ENCODE measurements at places on chromosomes 12 and 14.

DNA sequence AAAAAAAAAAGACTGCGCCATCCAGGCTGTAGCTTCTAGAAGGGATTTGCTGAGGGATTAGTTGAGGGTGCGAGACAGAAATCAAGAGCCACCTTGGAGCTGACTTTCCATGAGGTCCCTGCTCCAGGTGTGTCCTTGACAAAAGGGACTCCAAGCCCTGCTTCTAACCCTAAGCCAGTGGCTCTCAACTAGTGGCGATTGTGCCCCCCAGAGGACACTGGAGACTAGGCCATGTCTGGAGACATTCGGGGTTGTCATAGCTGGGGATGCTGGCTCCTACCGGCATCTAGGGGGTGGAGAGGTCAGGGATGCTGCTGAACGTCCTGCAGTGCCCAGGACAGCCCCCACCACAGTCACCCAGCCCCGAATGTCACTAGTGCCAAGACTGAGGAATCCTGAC, 40.6 kb downstream of the SPRING1 start:
- no peak for DNase-seq

- no peak for DNase-seq
Observed at GRCh38 chr14:95471476-95471875, 45.0 kb downstream of the SYNE3 start.

- no peak for DNase-seq
Observed at GRCh38 chr14:104553166-104554087, 26.1 kb upstream of the C14orf180 start.

- no peak for DNase-seq
Observed at GRCh38 chr14:76426161-76426696, 50.3 kb downstream of the ESRRB start.

- no peak for DNase-seq
Observed at GRCh38 chr12:69392179-69392928, 32.8 kb downstream of the YEATS4 start.

DNA sequence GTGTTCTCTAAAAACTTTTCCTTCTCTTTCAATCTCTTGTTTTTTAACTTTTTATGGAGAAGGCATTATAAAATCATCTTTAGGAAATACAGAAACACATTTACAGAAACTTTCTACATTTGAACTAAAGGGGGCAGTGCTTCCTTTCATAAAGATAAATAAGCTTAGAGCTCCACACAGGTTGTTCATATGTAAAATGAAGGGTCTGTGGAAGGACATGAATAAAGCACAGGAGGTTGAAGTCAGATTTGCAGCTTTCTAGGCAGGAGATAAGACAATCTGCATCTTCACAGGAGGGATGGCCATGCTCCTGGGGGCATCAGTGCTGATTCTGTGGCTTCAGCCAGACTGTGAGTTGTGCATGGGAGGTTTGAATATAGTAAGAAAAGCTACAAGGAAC, 426.0 kb downstream of the DAD1 start:
- DNase-seq, result no peak

- no peak for DNase-seq
Observed at GRCh38 chr12:22034709-22035506, 11.1 kb upstream of the CMAS start.

DNA sequence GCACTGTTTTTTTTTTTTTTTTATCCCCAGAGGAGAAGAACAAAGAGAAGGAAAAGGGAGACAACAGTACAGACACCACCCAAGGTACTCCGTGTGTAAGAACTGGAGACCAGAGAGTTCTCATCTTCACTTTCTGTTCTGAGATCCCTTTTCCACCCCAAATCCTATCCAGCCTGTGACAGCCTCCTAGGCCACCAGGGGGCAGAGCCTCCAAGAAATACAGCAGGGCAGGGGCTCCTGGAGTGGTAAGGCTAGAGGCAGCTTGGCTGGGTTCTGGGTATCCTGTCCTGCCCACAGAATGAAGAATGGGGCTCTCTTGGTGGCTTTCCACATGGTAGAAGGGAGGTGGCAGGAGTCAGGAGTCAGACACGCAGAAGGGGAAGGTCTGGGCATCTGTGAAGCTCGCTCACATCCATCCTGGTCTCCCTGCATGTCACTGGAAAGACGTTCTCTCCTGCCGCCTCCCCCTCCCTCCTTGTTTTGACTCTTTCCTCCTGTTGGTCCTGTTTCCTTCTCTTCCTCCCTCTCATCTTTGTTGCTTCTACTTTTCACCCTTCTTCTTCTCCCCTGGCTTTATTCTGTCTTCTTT, 12.0 kb downstream of the CLSTN3 start:
- no peak for DNase-seq

- DNase-seq, result no peak
Observed at GRCh38 chr12:52053536-52054209, 2.4 kb downstream of the NR4A1 start.

GRCh38 chr12:121295116-121295745, 1.3 kb downstream of the CAMKK2 start:
- no peak for DNase-seq

GRCh38 chr12:105365231-105365630, 34.7 kb downstream of the C12orf75 start:
- DNase-seq, result no peak

GRCh38 chr12:5499566-5500330, 67.8 kb downstream of the NTF3 start:
- no peak for DNase-seq

- DNase-seq, result peak; percentile 39
Observed at GRCh38 chr14:23559010-23559925, 3.2 kb downstream of the THTPA start.

- no peak for DNase-seq
Observed at GRCh38 chr12:123131879-123132402, 18.9 kb downstream of the PITPNM2 start.

- DNase-seq, result no peak
Observed at GRCh38 chr14:35402323-35403113, 2.0 kb downstream of the NFKBIA start.

GRCh38 chr14:87251011-87251410, 742.0 kb downstream of the GALC start:
- DNase-seq, result no peak

DNA sequence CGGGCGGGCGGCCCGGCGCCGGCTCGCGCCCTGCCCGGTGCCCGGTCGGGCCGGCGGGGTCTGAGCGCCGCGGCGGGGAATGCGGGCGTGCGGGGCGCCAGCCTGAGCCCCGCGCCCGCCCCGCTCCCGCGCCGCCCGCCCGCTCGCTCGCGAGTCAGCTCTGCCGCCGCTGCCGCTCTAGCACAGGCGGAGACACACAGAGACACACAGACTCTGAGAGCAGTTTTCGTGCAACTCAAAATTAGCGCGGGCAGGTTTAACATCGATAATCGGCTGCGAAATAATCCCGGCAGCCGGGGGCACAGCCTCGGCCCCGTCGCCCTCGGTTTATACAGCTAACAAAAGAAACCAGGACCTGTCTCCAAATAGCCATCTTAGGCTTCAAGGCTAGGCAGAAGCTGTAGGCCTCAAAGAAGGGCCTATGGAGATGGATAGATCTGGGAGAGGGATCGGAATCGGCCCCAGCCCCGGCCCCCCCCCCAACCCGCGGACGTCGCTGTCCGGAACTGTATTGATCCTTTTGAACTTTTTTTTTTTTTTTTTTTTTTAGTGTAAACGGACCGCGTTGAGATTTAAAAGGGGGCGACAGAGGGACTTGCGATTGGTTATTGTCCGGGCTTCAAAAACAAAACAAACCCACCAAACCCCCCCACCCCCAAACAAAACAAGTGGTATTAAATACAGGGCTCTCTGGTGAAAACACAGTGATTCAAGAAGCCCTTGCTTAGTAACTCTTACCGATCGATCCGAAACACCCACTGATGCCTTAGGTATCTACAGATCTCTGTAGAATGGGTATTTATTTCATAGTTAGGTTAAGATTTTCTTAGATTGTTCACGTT, 1.1 kb downstream of the ARID2 start:
- DNase-seq, result peak; percentile 21

DNA sequence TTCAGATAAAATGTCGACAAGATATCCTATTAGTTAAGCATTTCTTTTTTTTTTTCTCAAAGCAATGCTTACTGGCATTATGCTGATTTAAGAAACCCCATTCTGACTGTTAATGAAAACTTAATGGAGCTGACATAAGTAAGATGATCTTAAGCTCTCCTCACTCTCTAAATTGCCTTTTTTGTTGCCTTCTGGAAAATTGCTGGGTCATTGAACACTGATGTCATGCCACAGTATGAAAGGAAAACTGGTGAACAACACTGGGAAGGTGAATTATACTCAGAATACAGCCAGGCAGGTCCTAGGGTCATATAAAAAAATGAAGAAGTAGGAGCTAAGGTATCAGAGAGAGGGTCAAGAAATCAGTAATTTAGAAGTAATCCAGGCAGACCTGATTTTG, 179.9 kb downstream of the BTG1 start:
- no peak for DNase-seq

DNA sequence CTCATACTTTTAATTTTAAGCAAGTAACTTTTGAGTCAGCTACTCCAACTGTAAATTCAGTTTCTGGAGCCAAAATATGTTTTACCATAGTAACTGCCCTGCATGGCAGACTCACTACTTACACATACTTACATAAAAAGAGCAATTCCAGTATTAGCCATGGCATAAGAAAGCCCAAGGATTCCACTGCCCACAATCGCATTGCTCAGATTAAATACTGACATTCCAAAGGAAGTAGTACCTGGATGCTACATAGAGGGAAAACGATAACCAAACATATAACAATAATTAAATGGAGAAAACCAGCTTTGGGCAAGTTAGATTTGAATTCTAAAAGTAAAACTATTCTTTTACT, 2.2 kb downstream of the SLC38A2 start:
- DNase-seq, result no peak

- DNase-seq, result no peak
Observed at GRCh38 chr12:94618995-94619695, 31.2 kb downstream of the TMCC3 start.

DNA sequence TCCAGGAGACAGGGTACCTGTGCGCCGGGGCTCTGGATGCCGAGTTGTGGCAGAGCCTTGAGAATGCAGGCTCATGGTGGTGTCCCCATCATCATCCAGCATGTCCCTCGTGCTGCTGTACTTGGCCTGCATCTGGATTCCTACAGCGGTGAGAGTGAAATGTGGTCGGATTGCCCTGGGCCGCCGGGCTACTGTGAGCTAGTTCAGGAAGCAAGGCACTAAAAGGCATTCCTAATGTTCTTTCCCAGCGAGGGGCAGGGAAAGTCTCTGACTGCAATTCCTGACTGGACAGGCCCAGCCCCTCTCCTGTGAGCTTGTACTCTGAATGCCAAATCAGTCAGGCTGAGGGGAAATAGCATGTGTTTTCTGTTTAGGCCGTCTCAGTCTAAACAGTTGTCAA, at the start of gene CLEC1A:
Gene CLEC1A (minus strand): TSS at position 195 of the 400 bp plus-strand sequence. CDS start 63 bp downstream, at position 132.
- no peak for DNase-seq

GRCh38 chr12:102474438-102475064, 5.8 kb downstream of the IGF1 start:
- DNase-seq, result no peak

All from activated naive CD8-positive, alpha-beta T cell treated with anti-CD3 and anti-CD28 coated beads, Interleukin-2, amount 50 U/mL, for 16 hours (primary cell).